ENCODE measurements at places on chromosomes 1 and 21.

DNA sequence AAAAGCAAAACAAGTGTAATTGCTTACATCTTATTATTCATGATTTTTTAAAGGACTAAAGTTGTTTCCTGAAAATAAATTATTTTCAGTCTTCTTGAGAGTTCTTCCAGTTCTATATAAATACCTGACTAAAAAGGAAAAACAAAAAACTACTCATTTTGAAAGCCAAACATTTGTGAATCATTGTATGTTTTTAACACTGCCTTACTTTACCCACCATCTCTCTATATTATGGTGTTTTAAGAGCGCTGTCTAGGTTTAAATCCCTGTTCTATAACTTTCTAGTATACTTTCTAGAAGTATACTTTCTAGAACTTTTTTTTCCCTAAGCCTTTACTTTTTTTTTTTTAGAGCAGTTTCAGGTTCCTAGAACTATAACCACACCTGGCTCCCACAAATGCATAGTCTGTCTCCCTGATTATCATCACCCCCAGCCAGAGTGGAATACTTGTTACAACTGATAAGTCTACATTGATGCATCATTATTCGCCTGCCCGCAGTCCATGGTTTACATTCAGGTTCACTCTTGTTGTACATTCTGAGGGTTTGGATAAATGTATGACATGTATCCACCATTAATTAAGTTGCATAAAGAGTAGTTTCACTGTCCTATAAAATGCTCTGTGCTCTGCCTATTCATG is 9.8 kb downstream of the RSBN1 start:
- DNase-seq = no peak

- DNase-seq = peak; percentile 37
These were observed 91.6 kb downstream of the GLUL start for GRCh38 chr1:182299728-182300616.

- DNase-seq = no peak
These were observed 77.3 kb upstream of the ARID1A start for GRCh38 chr1:26618561-26618960.

DNA sequence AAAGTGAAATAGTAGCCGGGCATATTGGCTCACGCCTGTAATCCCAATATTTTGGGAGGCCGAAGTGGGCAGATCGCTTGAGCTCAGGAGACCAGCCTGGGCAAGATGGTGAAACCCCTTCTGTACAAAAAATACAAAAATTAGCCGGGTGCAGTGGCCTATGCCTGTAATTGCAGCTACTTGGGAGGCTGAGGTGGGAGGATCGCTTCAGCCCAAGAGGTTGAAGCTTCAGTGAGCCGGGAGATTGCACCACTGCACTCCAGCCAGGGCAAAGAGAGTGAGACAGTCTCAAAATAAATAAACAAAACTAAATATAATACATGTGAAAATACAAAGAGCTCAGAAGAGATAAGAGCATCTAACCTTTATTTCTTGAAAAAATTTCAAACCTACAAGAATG is 2.3 kb upstream of the MSTO1 start:
- DNase-seq = no peak

- peak; percentile 32 for DNase-seq
These were observed 224.6 kb downstream of the FAF1 start for GRCh38 chr1:50735443-50735842.

- no peak for DNase-seq
These were observed 14.1 kb upstream of the LMNA start for GRCh38 chr1:156100205-156100995.

- no peak for DNase-seq
These were observed 30.6 kb downstream of the AKT3 start for GRCh38 chr1:243819438-243819839.

DNA sequence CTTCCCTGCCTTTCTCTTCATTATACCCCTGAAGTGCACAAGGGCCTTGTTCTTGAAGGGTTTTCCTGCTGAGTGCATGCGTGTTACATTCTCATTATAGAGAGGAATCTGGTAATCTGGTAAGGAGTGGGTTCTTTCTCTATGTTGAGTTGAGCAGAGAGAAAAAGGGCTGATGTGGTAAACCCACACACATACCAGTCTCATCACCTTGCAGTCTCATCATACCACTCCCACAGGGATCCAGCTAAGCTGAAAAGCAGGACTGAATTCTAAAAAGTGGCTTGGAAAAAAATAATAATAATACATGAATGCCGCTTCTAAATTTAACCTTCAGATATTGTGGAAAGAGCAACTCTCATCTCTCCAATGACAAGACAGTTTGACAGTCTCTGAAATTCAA is 10.5 kb upstream of the HTR1D start:
- DNase-seq = no peak

DNA sequence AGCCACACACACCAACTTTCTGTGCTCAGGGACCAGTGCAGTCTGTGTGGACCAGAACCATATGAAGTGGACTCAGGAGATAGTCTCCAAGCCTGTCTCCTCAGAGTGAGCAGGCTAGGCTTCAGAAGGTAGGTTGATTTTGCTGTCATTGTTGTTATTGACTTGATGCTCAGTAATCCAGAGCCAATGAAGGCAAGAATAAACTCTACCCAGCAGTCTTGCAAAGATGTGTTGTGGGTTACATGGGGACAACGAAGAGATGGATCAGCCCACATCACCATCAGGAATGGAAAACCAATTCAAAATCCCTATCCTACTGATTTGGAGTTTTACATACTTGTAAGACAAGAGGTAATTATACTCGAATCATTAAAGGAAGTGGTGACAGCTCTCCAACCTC is 37.4 kb downstream of the PHC2 start:
- DNase-seq = no peak

DNA sequence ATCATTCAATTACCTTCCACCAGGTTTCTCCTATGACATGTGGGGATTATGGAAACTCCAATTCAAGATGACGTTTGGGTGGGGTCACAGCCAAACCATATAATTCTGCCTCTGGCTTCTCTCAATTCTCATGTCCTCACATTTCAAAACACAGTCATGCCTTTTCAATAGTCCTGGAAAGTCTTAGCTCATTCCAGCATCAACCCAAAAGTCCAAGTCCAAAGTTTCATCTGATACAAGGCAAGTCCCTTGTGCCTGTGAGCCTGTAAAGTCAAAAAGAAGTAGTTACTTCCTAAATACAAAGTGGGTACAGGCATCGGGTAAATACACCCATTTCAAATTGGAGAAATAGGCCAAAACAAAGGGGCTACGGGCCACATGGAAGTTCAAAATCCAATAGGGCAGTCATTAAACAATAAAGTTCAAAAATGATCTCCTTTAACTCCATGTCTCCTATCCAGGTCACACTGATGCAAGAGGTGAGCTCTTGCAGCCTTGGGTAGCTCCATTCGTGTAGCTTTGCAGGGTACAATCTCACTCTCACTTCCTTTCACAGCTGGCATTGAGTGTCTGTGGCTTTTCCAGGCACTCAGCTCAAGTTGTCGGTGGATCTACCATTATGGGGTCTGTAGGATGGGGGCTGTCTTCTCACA is 112.9 kb downstream of the FCRL5 start:
- no peak for DNase-seq

GRCh38 chr1:75937034-75937433 is 4.8 kb upstream of the ASB17 start:
- DNase-seq = no peak

GRCh38 chr1:184483101-184483683 is 96.4 kb downstream of the C1orf21 start:
- DNase-seq = no peak

GRCh38 chr1:151372058-151372934 is at the start of gene SELENBP1:
Gene SELENBP1 (minus strand): TSS chr1:151372705. CDS start chr1:151372641, 64 bp downstream.
- DNase-seq = peak; percentile 79

GRCh38 chr1:17637055-17637454 is 97.6 kb downstream of the ARHGEF10L start:
- no peak for DNase-seq

DNA sequence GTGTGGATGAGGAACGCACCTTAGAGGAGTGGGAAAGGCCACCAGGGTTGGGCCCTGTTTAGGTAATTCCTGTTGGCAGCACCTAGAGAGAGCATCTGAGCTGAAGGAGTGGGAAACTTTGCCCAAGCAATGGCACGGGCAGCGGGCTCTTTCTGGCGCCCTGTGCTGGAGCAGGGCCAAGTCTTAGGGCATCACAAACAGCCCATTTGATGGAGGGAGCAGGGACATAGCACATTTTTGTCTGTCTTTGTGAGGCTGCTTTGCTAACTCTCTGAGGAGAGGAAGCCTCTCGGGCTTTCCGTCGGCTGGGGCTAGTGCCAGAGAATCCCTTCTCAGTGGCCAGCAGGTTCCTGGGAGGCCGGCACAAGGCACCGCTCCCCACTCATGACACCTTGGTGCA is 22.5 kb upstream of the CNTN2 start:
- no peak for DNase-seq

DNA sequence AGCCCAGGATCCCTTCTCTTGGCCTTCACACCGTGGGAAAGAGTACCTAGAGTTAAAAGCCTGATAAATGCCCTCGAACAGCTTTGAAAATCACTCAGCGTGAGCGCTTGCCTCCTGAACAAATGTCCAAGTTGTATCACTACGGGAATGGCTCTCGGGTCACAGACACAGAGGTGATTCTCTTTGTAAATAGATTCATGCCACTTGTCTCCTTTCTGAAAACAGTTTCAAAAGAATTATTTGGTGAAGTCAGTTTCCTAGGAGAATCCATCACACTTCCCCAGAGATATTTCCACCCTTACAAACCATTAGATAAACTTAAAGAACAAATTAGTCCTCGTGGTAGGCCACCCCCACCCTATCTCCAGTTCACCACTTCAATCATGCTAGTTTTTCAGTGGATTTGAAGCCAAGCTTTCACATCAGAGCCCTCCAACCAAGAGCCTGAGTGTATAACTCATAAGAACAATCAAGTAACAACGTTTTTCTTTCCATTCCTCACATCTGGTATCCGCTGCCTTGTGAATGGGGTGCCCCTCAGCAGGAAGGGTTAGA is 132.9 kb downstream of the SLC30A10 start:
- DNase-seq = no peak

GRCh38 chr21:35840197-35840799 is 220.0 kb downstream of the SETD4 start:
- DNase-seq = peak; percentile 35

GRCh38 chr1:25702101-25702775 is 85.6 kb downstream of the MAN1C1 start:
- DNase-seq = peak; percentile 79

DNA sequence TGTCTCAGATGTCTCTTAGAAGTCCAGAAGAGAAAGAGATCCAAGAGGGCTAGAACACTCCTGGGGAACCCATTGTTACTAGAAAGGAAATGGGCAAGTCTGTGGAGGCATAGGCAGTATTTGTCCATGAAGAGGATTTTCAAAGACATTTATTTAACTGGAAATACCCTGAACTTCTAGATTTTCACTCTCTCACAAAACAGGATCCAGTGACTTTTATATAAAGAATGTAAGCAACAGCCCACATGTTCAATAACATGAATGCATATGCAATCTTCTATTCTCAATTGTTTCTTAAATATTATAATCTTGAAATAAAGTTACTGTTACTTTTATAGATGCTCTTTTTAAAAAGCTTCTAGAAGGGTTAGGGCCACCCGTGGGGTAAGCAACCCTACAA is 53.4 kb downstream of the TBX15 start:
- no peak for DNase-seq

DNA sequence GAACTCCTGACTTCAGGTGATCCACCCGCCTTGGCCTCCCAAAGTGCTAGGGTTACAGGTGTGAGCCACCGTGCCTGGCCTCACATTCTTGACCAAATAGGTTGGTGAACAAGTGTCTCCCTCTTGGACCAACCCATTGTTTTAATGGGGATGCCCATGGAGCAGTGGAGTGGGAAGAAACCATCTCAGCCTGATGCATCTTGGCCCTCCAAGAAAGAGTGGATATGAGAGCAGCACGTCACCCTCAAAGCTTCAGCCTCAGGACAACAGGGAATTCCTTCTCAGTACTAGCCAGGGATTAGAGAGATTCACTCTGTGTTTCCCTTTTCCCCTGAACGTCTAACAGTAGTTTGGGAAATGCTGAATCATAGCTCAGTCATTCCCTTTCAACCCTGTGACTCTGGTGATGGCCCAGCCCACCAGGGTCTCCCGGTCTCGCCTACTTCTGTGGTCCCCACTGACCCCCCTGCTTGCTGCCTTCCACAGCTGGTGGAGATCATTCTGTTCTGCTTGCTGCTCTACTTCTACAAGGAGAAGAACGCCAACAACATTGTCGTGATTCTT is 37.4 kb downstream of the NIPAL3 start:
- DNase-seq = no peak

DNA sequence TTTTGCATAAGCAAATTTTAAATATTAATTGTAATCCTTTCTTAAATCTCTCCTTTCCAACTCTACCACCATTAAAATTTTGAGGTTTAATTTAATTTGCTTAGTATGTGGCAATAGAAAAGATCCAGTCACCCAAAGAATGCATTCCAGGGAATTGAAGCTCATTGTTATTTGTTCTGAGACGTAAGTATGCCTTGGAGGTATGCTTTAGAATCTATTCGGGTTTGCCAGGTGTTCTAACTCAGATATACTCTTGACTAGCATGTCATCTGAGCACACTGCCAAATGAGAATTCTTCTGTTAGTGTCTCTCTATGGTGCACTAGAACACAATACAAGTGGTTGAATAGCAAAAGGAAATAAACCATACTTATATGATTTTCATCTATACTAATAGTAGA is 813.6 kb upstream of the ADGRL2 start:
- DNase-seq = no peak

- DNase-seq = no peak
These were observed 56.1 kb downstream of the PRDM16 start for GRCh38 chr1:3125078-3125477.

GRCh38 chr21:45630066-45630694 is 13.3 kb upstream of the PCBP3 start:
- no peak for DNase-seq

DNA sequence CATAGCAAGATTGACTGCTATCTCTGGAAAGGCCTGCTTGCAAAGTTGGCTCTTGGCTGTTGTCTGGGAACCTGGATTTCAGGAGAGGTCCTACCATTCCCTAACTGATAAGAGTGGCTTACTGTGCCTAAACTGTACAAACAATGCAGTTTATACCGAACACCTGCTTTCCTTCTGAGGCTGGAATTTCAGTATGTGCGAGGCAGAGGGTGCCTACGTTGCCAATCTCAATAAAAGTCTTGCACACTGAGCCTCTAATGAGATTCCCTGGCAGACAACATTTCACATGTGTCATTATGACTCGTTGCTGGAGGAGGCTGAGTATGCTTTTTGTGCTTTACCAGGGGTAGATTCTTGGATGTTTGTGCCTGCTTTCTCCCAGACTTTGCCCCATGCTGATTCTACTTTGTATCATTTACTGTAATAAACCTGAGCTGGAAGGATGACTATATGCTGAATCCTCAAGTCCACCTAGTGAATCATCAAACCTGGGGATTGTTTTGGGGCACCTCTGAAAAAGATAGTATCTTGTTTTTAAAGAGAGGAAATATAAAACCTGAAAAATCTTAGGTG is 58.9 kb upstream of the GNG4 start:
- no peak for DNase-seq

Data from H7 (cell line).